ENCODE measurements at places on chromosomes 2 and 18. TPM values are rescaled to one million over a fixed set of nuclear protein-coding genes. Genes with fewer than 3 reads are reported as not detected.

The APCDD1 gene
- total RNA-seq = 73.8 TPM

- DNase-seq = no peak
Measured at GRCh38 chr18:74418023-74418422, 39.1 kb downstream of the DIPK1C start.

GRCh38 chr18:3333056-3333720, 71.3 kb downstream of the MYL12B start:
- DNase-seq = no peak

DNA sequence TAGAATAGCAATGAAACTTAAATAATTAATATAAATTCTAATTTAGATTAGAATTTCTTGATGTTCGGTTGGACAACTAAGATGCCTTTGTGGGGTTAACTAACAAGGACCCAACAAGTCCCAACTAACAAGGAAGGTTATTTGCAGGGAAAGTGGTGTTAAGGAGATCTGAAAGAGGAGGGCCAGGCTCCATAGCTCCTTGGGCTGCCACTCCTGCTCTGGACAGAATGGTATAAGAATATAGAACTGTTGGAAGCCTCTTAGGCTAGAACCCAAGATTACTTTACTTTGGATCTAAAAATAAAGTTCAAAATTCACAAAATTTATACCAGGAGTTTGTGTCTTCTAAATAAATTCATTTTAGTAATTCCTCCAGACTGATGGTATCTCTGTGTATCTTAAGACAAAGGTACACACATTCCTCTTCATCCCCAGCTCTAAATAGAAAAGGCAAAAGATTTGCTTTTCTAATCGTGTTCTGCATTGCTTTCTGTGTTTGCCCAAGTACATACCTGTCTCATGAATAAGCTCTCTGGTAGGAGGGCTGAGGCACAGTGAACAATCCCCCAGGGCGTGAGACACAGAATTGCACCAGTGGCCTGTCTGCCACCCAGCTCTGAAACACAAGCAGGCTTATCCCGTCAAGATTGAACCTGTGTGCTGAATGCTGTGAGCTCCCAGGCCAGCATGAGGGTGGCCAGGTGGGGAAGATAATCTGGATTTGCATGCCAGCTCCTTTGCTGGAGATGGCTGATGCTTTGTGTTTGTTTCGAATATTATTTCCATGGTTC, 176.0 kb downstream of the ACKR3 start:
- no peak for DNase-seq

DNA sequence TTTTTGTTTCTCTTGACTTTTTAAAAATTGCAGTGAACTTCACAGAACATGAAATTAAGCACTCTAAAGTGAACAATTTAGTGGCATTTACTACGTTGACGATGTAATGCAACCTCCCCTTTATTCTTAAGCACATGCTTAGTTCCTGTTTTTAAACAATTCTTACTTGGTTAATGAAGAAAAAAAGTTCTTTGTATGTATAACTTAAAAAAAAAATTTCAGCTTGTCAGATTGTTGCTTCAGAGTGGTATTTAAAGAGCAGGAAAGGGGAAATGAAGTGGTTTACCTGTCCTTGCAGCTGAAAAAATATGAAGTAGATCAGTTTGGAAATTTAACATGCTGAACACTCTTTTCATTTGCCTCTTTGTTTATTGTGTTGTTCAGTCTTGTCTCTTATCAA, 95.7 kb upstream of the RASGRP3 start:
- DNase-seq = no peak

DNA sequence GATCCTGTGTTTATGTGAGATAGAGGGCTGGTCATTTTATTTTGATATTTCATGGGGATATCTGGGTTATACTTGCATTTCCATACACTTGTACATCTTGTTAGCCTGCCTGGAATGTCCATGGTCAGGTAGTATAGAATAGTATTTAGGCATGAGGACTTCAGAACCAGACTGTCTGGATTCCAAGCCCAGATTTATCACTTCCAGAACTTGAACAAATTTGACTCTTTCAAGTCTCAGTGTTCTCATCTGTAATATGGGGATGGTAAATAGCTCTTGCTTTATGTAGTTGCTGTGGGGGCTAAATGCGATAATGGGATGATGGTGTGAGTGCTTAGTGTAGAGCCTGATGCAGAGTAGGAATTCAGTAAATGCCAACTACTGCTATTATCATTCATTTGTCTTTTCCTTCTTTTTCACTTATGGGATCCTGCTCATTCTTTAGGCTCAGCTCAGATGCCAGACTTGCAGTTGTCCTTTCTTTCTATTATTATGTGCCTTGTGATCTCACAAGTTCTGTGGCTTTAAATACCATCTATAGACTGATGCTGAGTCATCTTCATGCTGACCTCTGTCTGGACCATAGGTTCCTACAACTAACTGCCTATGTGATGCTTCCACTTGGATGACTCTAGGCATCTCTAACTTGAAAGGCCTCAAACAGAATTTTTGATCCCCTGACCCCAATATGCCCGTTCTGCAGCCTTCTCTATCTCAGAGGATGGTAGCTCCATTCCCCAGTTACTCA, 67.4 kb downstream of the POLE4 start:
- DNase-seq = no peak

- no peak for DNase-seq
Measured at GRCh38 chr2:47531378-47532042, 128.6 kb downstream of the MSH2 start.

All from ovary (tissue), 10 donors.